ENCODE measurements at places on chromosomes 3 and 15.
A peak's percentile ranks its signal among the peaks of the same experiment; 100 is the strongest.

- no peak for DNase-seq
Measured at GRCh38 chr15:61861962-61862361, 198.3 kb downstream of the VPS13C start.

GRCh38 chr3:99562138-99562537 lies 76.3 kb upstream of the COL8A1 start:
- DNase-seq = no peak

GRCh38 chr3:13890377-13891016 lies 10.6 kb upstream of the WNT7A start:
- DNase-seq = peak; percentile 45

GRCh38 chr3:188361888-188362287 lies 207.9 kb downstream of the LPP start:
- DNase-seq = no peak

- DNase-seq = no peak
Measured at GRCh38 chr3:45140141-45140769, 5.9 kb downstream of the CDCP1 start.

GRCh38 chr3:191500892-191501291 lies 39.9 kb downstream of the PYDC2 start:
- DNase-seq = no peak

DNA sequence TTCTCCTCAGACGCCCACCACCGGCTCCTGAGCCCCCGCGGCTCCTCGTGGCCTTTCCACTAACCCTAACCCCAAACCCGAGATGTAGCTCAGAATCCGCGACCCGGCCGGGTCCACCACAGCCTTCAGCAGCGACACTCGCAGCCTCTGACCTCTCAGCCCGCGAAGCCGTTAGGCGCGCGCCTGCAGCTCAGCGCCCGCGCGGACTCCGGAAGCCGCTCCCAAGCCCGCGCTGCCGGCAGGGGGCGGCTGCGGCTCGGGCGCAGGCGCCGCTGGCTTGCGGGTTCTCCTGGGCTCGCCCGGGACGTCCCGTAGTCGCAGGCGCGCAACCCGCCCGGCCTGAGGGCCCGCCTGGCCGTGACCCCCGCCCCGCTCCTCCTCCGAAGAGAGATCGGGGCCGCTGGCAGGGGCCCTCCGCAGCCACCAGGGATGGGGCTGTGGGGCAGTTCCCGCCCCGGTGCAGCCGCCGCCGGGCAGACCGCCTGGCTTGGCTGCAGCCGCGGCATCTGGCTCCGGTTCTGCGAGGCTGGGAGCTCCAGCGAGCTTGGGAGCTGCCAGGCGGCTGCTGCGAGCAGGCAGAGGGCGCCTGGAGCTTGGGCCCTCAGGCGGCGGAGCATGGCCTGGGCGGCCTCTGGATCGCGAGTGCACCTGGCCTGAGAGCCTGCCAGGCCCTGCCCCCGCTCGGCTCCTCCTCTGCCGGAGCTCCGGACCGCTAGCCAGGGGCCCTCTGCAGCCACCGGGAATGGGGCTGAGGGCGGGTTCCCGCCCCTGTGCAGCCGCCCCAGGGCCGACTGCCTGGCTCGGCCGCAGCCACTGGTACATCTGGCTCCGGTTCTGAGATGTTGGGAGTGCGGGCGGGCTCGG lies 120.7 kb downstream of the LMLN start:
- peak; percentile 58 for DNase-seq

GRCh38 chr15:101156509-101157159 lies 95.2 kb downstream of the CHSY1 start:
- no peak for DNase-seq

GRCh38 chr3:38029400-38030125 lies at the start of gene PLCD1:
Gene PLCD1, minus strand, starts transcription at chr3:38029642. Its CDS starts 103 bp downstream, at chr3:38029539.
- no peak for DNase-seq

- DNase-seq = no peak
Measured at GRCh38 chr3:53809267-53809666, 37.0 kb downstream of the CHDH start.

DNA sequence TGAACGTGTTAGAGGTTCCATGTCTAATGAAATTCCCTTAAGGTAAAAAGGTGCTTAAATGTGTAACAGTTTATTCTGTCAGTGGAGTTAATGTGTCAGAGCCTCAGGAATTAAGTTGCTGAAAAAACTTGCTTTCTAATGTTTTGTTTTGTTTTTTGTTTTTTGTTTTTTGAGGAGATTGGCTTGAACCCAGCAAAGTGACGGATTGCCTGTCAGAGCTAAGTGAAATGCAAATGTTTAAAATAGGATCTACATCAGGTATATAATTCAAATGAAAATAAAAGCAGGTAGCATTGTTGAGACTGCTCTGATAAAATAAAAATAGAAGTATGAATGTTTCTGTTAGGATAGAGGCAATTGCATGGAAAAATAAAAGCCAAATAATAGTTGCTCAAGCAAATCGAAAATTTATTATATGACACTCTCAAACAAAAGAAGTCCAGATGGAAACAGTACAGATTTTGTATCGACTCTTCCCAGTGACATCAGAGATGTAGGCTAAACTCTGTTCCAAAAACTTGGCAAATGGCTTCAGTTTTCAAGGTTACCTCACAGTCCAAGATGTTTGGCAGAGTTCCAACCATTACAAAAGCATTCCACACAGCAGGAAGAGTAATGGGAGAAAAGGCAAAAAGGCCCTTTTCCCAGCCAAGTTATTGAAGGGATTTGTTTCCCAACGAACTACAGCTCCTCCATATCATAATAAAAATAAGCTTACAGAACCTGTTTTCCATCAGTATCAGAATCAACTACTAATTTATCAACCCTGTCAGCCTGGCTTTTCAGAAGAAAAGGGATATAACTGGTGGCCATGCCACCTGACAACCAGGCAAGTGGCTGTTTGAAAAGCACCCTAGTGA lies 291.0 kb downstream of the TBL1XR1 start:
- no peak for DNase-seq

GRCh38 chr3:25856902-25857518 lies 67.1 kb downstream of the OXSM start:
- peak; percentile 6 for DNase-seq

DNA sequence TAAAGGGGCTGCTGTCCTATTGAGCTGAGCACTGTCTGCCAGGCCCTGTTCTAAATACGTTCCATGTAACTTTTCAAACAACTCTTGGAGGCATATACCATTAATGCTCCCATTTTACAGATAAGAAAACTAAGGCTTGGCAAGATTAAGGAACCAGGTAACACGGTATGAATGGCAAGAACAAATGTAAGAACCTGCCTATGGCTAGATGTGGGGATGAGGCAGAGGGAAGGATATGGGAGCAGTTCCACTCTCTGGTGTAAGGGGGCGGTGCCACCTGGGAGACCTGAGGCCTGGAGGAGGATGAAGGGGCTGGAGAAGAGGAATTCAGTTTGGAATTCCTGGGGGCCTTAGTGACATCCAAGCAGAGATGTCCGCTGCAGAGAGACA lies 3.8 kb upstream of the LMAN1L start:
- DNase-seq = no peak

DNA sequence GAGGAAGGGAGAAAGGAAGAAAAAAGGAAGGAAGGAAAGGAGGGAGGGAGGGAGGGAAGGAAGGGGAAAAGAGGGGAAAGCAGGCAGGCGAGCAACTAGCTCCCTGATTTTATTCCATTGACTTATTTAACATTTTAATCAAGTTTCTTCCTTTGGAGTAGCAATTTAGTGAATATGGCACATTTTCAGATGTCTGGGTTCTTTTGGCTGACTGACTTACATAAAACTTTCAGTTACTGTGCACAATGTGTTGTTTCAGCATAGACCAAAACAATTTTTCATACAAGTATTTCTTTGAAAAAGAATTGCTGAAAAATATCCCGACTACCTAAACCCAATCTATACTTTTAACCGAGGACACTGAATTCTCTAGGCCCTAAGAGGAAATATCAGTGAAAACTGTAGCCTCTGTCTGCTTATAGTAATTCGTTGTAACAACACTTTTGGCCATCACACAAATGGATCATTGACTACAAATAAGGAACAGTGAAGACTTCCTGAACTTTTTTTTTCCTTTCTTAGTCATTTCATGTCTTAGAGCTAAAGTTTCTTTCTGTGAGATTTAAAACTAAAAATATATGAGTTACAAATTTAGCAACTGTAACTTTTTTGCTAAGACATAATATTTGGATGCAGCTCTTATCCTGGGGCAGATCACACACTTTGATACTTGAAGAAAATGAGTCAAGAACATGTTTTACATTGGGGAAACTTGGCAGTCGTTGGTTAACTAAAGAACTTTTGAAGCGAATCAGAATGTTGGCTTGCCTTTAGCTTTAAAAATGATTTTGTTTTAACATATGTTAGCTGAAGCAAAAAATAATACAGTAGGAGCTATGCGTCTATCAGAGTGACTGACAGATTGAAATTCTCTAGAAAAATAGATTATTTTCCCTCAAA lies 79.6 kb downstream of the SOX2 start:
- DNase-seq = no peak

DNA sequence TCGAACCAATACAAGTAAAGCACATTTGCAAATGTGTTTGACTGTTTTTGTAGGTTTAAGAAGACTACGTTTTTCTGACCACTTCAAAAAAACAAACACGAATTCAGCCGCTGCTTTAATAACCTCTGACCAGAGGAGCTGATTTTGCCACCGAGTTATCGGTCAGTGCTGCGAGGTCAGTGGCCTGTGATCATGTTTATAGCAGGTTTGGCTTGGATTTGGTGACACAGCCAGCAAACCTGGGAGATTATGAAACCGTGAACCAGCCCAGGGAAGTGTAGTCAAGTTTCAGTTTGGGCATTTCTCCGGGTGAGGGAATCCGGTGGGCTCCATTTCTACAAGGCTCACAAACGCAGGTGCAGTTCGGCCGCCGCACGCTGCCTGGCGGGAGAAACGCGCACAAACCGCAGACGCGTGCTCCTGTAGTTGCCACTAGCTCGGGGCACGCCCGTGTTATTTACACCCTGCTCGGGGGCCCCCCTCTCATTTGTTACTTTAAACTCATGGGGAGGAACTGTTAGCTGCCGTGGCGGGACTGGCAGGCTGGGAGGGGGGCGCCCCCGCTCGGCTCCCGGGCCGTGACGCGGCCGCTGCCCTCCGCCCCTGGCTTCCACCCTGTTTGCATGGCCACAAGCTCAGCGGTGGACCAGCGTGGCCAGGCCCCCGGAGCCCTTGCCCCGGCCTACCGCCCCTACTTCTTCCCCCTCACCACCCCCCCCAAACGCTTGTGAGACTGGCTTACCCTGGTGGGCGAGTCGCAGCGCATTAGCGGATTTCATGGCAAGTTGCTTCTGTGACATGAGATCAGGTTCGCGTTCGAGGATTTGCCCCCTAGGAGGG lies 13.6 kb upstream of the ONECUT1 start:
- DNase-seq = no peak

GRCh38 chr15:92891533-92892200 lies 8.5 kb upstream of the CHD2 start:
- DNase-seq = no peak

- no peak for DNase-seq
Measured at GRCh38 chr15:40267670-40268069, 15.2 kb downstream of the ANKRD63 start.

DNA sequence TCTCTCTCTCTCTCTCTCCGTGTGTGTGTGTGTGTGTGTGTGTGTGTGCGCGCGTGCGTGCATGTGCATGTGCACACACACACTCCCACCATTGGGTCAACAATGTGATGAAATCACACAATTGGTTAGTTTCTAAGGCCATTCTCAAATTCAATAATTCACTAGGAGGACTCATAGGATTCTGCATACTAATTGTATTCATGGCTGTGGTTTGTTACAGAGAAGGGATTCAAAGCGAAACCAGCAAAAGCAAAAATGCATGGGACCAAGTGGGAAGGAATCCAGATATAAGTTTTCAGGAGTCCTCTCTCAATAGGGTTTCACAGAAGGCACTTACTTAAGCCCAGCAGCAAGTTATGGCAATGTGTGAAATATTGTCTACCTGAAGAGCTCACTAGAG lies 515.0 kb downstream of the PYDC2 start:
- no peak for DNase-seq

GRCh38 chr15:48467801-48468200 lies 136.6 kb downstream of the DUT start:
- no peak for DNase-seq

- no peak for DNase-seq
Measured at GRCh38 chr3:157669416-157669815, 166.2 kb upstream of the VEPH1 start.

DNA sequence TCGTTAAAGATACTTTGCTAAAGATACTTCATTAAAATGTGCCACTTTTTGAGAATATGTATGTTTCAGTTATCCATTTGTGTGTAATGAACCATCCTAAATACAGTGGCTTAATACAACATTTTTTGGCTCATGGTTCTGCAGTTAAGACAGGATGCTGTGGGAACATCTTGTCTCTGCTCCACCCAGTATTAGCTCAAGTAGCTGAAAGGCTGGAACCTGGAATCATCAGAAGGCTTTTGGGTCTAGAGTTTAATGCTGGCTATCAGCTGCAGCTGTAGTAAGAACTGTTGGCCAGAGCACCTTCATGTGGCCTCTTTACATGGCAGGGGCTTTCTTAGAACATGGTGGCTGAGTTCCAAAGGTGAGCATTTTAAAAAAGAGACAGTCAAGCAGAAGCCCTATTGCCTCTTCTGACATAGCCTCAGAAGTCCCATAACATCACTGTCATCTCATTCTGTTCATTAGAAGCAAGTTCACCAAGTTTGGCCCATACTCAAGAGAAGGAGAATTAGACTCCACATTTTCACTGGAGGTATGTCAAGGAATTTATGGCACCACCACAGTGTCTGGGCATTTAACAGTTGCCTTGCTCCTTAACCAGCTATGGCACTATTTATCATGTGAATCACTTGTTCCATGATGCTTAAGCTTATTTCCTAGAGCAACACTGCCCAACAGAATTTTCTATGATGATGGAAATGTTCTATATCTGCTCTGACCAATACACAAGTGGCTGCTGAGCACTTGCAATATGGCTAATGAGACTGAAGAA lies 70.4 kb upstream of the PDZRN3 start:
- DNase-seq = no peak

DNA sequence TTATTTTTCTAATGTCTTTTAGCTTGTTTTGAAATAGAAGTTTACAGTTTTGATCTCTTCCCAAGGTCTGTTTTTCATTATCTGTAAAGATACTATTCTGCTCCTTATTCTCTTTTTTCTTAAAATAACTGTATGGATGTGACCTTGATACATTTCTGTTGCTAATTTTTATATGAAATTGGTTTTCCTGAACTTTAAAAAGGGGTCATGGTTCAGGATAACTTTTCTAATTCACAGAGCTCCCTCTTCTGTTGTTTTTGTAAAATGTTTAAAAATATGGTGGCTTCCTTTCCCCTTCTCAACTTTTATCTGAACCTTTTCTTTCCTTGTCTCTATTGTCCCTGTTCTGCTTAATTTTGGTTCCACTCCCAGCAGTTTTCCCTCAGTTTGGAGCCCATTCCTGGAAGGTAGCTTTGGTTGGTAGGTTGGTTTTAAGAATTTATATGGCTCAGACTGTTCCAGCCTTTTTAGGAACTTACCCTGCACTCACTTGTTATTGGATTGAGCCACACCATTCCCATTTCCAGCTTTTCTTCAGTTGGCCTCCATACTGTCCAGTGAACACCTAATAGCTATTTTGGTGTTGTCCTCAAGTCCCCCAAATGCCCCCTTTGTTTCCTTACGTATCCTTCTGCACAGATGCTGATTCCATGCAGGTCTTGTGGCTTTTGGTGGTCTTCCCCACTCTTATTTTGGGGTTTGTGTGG lies 70.3 kb downstream of the SLMAP start:
- DNase-seq = no peak
